Sciatic nerve (tissue), 2 donors: ENCODE measurements at places on chromosomes 7 and 10. TPM values are rescaled to one million over a fixed set of nuclear protein-coding genes. Genes with fewer than 3 reads are reported as not detected.

DNA sequence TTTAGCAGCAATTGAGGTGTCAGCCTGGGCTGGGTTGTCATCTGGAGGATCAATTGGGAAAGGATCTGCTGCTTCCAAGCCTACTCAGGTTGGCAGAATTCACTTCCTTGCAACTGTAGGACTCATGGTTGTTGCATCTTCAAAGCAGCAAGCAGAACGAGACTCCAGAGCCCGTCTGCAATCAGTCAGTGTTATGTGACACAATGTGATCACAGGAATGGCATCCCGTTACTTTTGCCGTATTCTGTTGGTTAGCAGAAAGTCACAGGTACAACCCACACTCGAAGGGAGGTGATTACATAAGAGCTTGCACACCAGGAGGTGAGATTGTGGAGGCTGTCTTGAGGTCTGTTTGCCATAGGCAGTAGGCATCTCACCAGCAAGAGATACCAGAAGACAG lies 15.4 kb upstream of the LYZL1 start:
- no peak for DNase-seq

GRCh38 chr10:28533571-28534304 lies 820 bp downstream of the WAC start:
- peak; percentile 82 for DNase-seq

- no peak for DNase-seq
Measured at GRCh38 chr10:47241256-47241655, 58.7 kb upstream of the GDF10 start.

DNA sequence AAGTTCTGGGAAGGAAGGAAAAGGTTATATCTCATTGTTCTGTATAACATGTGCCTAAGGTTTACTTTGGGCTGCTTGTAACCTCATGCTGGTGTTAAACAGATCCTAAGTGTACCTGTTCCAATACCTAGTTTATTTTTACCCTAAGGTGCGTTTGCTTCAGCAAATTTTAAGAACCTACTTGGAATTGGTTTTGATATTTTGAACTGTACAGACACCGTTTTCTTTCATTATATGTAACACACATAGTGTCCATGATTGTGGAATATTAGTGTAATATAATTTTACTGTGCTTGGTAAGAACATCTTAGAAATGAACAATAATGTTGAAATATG lies 285.6 kb upstream of the DKK1 start:
- no peak for DNase-seq

GRCh38 chr10:110717781-110718589 lies 73.8 kb downstream of the RBM20 start:
- DNase-seq: no peak

The GATA3 gene
- total RNA-seq: 2.6 TPM

DNA sequence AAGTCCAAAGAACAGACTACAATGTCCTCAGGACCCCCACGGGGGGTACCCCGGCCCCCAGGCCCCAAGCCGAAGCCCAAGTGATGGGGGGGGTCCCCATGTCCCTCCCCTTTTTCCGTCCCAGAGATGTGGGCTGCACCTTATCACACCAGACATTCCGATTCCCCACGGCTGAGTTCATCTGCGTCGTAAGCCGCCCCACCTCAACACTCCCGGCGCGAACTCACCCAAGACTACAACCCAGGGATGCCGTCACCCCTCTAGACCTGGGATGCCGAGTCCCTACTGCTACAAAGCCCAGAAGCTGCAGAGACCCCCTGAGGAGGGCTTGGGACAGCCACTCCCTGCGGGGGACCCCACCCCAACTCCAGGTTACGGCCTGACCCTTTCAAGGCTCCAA lies 14.5 kb downstream of the PDGFA start:
- peak; percentile 45 for DNase-seq

The TRIM74 gene
- 2.0 TPM for total RNA-seq

The MYL10 gene
- not detected for total RNA-seq

DNA sequence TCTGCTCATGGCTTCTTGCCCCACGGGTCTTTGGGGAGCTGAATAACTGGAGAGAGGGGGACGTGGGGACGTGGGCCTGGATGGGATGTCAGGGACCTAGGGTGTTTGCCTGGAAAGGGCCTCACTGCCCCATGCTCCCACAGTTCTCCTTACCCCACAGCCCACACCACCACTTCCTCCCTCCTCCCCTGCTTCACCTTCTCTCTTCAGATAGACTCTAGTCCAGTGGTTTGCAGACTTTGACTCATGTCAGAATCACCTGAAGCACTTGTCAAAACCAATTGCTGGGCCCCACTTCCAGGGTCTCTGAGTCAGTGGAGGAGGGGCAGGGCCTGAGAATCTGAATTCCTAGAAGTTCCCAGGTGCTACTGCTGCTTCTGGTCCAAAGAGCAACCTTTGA lies 327.4 kb downstream of the RPS24 start:
- DNase-seq: no peak

The RPEL1 gene
- not detected for total RNA-seq

GRCh38 chr7:99949645-99950228 lies 20.3 kb upstream of the GJC3 start:
- no peak for DNase-seq

DNA sequence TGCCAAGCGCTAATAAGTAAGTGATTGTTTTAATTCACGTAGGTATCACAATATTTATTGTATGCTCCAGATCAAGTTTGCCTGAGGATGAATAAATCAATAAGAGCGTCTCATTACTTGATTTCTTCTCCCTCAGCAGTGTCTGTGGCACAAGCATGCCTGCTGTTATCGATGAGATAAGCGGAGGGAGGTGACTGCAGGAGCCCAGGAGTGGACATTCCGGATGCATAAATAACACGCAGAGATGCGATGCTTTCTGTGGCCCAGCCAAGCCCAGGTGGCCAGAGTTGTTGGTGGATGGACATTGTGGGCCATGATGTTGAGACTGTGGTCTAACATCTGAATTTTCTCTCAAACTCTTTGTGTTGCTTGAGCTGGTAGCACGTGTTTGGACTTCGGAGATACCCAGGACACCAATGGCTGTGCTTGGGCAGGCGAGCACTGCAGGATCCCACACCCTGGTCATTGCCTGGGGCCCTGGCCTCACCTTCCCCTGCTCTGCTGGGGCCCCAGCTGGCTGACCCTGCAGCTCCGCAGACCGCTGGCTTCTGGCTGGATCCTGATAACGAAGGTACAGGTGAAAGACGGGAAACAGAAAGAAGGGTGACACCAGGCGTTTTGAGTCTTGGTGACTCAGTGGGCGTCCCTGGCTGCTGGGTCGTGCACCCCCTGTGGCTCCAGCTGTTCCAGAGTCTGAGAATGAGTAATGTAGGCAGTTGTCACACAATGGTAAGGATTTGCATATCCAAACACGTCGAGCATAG lies 31.2 kb upstream of the MNX1 start:
- DNase-seq: no peak

DNA sequence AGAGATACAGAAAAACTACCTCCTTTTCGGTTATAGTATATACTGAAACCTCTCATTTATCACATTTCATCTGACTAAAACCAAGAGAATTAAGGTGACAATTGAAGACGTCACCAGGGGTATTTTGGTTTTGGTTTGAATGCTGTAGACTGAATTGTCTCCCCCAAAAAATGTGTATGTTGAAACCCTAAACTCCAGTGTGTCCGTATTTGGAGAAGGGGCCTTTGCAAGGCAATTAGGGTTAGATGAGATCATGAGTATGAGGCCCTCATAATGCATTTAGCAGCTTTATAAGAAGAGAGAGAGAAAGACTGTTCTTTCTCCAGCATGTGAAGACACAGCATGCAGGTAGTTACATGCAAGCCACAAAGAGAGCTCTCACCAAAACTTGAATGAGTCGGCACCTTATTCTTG lies 59.5 kb downstream of the CACNA2D1 start:
- DNase-seq: no peak

- DNase-seq: no peak
Measured at GRCh38 chr7:75038508-75038907, 35.1 kb downstream of the RCC1L start.

DNA sequence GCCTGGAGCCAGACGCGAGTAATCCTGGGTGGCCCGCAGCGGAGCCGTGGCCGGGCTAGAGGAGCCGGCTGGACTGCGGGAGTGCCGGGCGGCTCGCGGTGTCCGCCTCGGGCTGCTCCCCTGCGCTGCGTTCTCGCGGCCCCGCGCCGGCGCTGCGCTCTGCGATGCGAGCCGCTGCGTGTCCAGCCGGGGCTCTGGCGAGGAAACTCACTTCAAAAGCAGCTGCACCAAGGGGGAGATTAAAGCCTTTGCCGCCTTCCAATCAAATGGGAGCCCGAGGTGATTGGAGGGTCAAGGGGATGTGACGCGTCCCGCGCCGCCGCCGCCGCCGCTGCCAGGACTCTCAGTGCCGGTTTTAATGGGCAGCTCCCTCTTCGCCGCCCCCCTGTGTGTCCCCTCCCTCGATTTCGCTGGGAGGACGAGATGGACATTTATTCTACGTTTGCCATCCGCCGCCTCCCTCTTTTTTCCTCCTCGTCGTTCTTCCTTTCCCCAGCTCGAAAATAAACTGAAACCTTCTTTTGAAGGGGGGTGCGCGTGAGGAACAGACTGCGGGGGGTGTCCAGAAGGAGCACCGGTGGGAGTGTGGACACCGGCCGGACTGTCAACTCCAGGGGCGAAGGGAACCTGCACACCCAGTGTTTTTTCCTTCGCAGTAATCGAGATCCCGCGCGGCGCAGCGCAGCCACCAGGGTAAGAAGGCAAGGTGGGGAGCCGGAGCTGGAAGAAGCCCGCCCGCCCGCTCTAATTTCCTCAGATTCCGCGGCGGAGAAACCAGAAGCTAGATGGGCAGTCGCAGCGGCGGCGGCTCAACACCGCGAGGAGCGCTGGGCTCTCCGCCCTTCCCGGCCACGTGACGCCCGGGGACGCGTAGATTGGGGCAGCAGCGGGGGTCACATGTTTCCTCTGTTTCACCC lies at the start of gene ZNF503:
TSS of gene ZNF503 (minus strand) at position 196 of the 917 bp plus-strand sequence. CDS start 345 bp downstream, outside the sequence.
- peak; percentile 98 for DNase-seq
